Germinal center (tissue), 1 donor: ENCODE measurements at places on chromosomes 7 and 10.

DNA sequence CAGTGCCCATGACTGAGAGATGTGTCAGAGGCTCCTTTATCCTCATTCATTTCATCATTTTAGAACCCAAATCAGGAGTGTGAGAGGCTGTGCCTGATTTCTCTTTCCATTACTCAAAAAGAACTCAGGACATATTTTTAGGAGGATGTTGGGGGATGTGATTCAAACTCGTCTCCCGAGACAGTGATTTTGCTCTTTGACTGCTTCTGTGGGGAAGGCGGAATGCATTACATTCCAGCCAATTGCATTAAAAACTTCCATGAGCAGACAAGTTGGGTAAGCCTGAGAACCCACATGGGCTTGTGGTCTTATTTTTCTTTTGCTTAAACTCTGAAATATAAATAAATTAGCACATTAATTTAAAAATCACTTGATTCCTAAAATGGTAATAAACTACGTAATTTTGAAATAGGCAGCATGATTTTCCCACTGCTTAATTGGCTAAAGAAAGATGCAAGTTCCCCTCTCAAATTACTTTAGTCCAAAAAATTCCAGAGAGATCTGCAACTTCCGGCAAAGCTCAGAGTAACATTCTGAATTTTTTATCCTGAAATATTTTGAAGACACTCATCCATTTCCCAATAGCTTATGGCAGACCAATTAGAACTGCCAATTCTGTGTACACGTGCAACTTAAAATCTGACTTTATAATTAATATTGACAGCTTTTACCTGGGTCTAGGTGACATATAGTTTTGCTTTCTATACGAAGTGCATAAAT lies 185.6 kb downstream of the C7orf25 start:
- DNase-seq, result no peak

GRCh38 chr7:101882595-101883564 lies 65.5 kb downstream of the CUX1 start:
- DNase-seq, result no peak

GRCh38 chr10:132355754-132356153 lies 23.8 kb downstream of the LRRC27 start:
- DNase-seq, result no peak

- DNase-seq, result no peak
Observed at GRCh38 chr10:17109475-17110207, 20.0 kb downstream of the CUBN start.

DNA sequence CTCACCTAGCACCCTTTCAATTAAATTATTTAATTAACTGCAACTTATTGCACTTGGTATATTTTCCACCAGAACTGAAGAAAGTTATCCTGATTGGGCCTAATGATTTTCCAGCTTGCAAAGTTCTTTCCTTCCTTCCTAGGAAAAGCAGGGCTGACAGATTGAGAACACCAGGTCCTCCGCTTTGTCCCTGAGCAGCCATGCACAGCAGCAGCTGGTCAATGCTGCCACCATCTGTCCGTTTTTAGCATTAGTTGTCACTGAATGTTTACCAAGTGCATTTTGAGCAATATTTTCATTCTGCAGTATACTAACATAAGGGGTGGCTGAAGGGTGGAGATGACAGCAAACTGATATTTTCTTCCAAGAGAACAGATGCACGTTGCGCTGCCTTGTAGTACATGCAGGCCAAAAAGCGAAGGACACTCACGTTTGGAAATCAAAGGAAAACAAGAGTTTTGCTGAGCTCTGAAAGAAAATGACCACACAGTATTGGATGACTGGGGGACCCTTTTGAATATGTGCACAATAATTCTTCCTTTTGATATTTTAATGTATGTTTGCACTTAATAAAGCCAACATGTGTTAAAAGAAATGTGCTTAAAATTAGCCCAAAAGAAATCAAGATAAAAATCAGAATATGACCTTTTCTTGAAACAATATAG lies 248.8 kb upstream of the PTN start:
- no peak for DNase-seq

- no peak for DNase-seq
Observed at GRCh38 chr7:2654059-2654458, 22.3 kb downstream of the TTYH3 start.

DNA sequence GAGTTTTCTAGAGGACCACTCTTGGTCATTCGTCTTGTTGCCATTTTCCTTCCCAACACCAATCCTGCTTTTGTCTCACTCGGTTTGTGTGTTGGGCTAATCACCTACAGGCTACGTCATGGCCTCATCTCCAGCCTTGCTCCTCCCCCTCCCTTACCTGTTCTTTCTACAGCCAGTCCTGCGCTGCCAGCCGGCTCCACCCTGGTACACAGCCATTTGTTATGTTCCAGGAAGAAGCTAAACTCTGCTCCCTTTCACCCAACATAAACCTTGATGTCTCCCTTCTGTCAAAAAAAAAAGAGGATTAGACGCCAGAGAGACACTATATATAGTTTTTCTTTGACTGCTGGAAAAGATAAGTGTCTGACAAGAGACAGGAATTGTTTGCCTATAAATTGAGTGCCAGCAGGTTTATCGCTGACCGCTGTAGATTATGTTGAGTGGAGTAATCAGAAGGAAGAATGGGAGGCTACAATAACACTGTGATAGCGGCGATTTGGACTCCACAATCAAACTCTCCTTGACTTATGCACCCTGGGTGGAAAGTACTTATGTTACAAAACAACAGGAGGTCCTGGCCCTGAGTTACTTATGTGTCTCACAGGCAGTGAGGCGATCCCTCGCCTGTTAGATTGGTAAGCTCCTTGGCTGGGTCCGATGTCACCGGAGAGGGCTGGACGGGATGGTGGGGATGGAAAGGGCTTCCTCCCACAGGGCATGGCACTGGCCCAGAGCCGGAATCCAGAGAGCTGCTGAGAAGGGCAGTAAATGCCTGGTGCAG lies 171.3 kb upstream of the BMPER start:
- DNase-seq, result no peak

GRCh38 chr7:128830231-128831177 lies at the start of gene FLNC:
Gene FLNC, plus strand, starts transcription at chr7:128830406. Its CDS starts 232 bp downstream, at chr7:128830638.
- DNase-seq, result no peak

DNA sequence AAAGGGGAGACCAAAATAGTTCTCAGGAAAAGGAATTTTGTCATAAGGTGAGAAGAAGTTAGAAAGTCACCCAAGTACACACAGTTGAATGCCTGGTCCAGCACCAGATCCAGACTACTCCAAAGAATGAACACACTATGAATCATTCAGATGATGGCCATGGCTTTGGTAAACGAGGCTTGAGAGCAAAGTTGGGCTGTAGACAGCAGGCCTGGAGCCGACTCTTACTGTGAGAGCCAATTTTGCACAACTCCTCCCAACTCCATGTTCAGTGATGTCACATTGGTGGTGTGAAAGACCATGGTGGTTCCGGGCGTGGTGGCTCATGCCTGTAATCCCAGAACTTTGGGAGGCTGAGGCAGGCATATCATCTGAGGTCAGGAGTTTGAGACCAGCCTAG lies 131.6 kb downstream of the PKD1L1 start:
- DNase-seq, result no peak

DNA sequence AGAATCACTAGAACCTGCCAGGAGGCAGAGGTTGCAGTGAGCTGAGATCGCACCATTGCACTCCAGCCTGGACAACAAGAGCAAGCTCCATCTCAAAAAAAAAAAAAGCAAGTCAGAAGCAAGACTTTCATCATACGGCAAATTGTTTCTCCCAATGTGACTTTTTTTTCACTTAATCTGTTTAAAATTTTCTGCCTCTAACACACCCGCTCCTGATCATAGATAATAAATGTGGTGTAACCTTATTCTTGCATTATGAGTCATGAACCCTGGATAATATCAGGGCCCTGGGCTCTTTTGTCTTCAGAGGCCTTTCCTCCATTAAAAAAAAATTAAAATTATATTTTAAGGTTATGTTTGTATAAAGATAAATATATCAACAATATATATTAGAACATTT lies 111.4 kb upstream of the JCAD start:
- no peak for DNase-seq

- no peak for DNase-seq
Observed at GRCh38 chr7:81707966-81708365, 61.9 kb downstream of the HGF start.

DNA sequence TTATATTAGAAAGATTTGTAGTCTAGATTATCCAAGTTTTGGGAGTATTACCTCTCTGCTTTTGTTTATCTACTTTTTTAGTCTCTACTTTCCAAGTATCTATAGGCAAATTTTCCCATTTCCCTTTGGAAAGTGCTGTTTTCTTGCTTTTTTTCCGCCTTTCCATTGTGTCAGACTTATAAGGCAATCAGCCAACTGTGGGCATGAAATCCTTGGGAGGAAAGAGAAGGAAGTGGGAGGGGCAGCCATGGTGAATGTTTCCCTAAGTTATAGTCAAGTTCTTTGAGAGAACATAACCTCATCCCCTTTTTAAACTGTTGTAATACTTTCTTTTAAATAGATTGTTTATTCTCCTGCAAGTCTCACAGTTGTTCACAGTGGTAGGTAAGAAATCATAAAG lies 52.6 kb downstream of the PTEN start:
- DNase-seq, result no peak

DNA sequence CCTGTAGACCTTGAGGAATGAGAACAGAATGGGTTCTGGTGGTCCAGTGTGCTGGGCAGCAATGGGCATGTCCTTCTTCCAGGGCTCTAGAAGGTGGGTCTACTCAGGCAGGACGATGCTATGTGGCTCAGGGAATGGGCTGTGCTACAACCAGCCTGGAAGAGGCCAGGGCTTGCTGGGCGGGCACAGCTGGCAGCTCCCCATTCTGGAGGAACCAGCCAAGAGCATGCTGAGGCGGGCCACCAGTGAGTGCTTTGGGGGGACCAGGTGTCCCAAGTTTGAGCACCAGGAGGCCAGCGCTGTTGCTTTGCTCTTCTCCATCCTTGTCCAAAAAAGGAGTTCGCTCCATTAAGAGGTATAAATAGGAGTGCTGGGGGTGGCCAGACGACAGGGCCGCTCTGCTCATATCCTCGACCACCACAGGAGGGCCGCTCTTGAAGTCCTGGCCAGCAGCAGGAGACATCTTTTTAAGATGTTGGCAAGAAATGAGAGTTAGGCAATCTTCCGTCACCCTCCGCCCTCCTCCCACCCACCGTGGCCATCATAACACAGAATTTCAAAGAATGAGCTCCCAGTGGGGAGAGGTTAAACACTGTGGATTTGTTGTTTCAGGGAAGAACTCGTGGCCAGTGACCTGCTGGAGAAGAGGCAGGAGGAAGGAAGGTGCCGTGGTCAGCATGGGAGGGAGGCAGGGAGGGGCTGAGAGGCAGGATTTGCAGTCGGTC lies 141.3 kb downstream of the GRK5 start:
- no peak for DNase-seq

DNA sequence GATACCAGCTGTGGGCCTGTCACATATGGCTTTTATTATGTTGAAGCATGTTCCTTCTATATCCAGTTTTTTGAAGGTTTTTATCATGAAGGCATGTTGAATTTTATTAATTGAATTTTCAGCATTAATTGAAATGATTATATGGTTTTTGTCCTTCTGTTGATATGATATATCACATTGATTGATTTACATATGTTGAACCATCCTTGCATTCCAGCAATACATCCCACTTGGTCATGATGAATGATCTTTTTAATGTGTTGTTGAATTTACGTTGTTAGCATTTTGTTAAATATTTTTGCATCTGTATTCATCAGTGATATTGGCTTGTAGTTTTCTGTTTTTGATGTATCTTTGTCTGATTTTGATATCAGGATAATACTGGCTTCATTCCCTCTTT lies 21.2 kb downstream of the PRSS37 start:
- no peak for DNase-seq

GRCh38 chr7:1447551-1448244 lies 11.6 kb downstream of the MICALL2 start:
- DNase-seq, result no peak

DNA sequence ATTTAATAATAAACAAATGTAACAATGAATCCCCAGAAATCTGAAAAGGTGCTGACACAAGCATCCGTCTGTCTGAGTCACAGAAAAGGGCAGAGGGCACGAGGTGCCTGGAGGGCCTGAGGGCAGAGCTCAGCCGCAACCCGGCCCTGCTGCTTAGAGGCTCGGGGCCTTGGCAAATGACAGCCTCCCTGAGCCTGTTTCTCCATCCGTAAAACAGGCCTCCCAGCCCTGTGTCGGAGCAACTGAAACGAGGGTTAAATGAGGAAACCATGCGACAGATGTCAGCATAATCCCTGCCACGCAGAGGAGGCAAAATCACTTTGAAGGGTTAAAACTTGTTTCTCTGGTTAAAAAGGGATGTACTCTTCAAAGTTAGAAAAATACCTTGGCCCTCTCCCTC lies 24.9 kb downstream of the NUDT1 start:
- DNase-seq, result no peak

DNA sequence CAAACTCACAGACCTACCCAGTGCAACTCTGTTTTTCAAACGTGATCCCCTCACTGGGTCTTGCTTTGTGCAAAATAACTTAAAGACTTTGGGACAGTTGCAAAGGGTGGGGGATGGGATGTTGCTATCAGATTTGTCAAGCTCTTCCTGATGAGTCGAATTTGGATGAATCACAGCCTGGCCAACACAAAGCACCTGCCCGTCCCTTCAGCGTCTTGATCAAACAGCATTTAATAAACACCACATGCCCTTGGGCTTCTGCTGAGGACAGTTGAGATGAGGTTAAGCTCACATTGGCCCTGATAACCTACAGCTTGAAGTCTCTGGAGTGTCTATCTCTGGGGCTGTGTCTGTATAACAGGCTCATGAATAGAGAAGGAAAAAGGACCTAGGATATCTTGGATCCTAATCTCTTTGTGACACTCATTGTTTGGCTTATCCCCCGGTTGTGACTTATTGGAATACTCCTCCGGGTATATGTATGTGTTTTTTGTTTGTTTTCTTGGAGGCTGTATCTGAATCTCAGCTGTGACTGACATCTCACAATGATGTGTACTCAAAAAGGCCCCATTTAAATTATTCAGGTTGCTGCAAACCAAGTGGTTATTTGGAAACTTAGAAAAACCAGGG lies 132.6 kb upstream of the NAMPT start:
- no peak for DNase-seq

DNA sequence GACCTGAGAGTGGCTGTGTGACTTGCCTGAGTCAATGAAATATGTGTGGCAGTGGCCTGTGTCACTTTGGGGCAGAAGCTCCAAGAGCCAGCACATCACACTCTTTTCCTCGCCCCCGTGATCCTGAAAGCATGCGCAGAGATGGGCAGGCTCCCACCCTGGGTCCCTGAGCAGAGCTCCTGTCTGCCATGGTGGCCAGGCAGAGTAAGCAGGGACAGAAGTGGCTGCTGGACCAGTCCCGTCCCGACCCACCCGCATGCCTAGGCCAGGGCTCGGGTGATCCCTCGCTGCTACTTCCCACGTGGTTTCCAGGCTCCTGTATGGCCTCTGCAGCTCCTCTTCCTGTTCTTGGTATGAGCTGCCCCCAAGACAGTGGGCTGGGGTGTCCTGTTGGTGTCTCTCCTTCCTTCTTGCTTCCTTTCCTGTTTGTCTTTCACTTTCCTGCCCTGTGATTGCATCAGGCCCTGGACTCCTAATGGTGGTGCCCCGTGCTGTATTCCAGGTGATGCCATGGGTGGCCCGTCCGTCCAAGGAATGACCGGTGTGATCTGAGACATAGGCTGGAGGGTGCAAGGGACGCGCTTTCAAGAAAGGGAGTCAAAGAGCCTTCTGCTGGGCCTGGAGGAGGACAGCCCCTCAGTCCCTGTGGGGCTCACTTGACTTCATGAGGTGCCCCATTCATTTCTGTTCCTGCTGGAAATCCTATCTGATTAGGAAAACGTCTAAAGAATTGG lies 71.4 kb upstream of the SHH start:
- DNase-seq, result no peak

GRCh38 chr7:79298145-79298760 lies 155.2 kb downstream of the MAGI2 start:
- DNase-seq, result no peak
